ENCODE measurements at places on chromosomes 6 and 20.

DNA sequence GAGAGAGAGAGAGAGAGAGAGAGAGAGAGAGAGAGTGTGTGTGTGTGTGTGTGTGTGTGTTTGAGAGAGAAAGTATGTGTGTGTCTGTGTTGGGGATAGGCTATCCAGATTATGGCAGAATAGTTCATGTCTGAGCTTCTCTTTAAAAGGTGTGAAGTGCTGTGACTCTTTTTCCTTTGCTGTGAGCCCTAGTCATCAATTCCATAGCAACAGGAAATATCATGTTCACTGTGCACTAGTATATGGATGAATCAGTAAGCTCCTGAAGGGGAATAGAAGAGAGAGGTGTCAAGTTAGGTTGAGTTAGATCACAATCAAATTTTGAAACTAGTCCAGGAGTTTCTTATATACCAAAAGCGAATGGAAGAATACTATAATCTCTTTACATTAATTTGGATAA, 318.7 kb downstream of the RFPL4B start:
- DNase-seq, result no peak

- peak; percentile 32 for DNase-seq
Measured at GRCh38 chr20:35742741-35743523, 872 bp upstream of the RBM39 start.

DNA sequence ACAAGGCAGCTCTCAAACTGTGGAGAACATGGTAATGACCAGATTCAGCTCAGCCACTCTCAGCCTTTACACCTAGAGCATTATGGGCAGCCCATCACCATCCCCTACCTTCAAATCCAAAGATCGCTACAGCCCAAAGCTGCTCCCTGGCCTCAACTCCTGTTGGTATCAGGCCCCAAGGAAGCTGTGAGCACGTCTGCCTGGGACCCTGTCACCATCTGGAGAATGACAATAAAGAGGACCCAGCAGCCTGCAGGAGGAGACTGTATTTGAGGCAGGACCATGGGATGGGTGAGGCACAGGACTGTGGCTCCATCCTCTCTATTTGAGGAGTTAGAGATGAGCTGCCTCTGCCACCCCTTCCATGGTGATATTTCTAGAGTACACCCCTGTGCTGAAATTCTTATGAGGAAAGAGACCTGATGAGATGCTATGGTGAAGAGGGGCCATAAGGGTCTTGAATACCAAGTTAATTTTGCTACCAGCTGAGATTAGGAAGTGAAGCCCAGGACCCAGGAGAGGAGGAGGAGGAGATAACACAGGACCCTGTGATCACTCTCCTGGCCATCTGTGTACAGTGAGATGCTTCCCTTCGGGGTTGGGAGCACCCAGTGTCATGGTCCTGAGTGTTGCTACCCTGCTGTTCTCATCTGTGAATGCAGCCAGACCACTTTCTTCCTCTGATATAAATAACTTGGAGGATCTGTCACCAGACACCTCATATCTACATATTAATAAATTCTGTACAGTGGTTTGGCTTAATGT, 19.6 kb upstream of the MICB start:
- no peak for DNase-seq

DNA sequence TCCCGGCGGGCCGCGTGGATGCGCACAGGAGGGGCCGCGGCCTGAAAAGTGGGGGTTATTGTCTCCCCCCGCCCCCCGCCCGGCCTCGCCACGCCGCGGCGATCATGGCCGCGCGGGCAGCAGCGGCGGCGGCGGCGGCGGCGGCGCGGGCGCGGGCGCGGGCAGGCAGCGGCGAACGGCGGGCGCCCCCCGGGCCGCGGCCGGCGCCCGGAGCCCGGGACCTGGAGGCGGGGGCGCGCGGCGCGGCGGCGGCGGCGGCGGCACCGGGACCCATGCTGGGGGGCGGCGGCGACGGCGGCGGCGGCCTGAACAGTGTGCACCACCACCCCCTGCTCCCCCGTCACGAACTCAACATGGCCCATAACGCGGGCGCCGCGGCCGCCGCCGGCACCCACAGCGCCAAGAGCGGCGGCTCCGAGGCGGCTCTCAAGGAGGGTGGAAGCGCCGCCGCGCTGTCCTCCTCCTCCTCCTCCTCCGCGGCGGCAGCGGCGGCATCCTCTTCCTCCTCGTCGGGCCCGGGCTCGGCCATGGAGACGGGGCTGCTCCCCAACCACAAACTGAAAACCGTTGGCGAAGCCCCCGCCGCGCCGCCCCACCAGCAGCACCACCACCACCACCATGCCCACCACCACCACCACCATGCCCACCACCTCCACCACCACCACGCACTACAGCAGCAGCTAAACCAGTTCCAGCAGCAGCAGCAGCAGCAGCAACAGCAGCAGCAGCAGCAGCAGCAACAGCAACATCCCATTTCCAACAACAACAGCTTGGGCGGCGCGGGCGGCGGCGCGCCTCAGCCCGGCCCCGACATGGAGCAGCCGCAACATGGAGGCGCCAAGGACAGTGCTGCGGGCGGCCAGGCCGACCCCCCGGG, 637 bp downstream of the ARID1B start:
- DNase-seq, result peak; percentile 74

GRCh38 chr6:6872459-6873344, 235.1 kb upstream of the RREB1 start:
- no peak for DNase-seq

DNA sequence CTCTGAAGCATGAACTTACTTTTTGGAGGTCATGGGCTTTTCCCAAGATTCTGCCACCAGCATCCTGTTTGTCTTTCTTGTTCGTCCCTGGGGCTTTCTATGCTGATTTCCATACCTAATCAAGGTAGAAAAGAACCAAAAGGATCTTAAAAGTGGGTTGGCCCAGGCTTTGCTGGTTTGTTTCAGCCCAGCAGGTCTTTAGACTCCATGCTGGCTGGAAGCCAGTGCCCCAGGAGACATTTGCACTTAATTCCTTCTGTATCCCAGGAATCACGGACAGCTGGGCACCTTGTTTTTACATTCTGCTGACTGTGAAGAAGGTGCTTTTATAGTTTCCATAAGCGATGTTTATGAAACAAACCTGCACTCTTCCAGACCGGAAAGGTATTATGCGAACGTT, 195.9 kb downstream of the CDH4 start:
- DNase-seq, result no peak

- no peak for DNase-seq
Measured at GRCh38 chr6:10495029-10495428, 26.1 kb upstream of the GCNT2 start.

DNA sequence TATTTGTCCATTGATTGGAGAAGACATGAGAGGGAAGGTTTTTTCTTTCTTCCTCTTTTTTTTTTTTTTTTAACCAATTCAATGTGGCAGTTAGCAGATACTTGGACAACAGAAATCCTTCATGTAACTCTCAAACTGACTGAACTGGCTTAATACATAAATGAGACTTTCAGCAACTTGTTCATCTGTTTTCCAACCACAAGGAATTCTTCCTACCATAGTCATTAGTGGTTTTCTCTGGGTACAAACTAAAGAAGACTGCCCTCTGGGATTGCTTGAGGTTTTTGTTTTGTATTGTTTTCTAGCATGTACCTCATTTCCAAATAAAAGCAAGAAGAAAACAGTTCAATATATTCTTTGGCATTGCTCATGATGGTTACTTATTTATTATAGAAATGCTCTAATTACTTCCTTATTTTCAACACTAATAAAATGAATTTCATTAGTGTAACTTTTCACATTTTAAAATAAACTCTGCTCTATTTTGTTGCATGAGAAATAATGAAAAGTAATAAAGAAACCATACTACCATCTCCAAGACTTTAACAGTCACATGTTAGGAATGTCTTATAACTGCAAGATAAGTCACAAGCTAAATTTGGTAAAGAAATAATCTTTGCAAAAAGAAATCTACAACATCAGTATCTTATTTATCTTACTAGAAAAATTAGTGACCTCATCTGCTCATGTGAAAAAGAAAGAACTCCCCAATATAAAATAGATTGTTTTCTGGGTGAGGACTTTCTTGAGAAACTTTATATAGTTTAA, 52.0 kb downstream of the ME1 start:
- DNase-seq, result peak; percentile 53

DNA sequence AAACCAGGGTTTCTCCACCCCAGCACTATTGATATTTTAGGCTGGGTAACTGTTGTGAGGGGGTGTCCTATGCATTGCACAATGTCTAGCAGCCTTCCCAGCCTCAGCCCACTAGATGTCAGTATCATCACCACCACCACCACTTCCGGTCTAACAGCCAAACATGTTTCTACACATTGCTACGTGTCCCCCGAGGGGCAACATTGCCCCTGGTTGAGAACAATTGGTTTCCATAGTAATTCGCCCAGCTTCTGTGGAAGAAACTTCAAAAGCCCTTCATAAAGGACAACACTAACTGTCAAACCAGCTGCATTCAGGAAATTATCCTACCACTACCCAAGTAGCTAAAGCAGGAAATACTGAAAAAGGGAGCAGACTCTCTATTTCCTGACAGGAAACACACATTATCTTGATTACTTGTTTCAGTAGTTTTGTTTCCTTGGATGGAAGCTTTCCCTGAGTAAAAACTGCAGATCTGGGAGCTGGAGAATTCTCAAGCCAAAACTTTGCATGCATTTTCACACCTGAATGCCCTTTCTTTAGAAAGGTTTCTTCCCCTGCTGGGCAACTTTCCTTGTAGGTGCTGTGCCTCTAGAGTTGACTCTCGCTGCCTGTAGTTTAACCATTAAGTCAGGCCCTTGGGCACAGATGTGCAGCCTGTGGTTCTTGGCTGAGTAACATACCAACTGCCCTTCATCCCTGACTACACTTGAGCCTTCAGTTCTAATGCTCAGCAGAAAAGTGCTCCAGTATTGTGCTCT, 23.6 kb downstream of the PKHD1 start:
- peak; percentile 39 for DNase-seq

GRCh38 chr6:54980511-54981275, 134.1 kb downstream of the FAM83B start:
- peak; percentile 62 for DNase-seq

DNA sequence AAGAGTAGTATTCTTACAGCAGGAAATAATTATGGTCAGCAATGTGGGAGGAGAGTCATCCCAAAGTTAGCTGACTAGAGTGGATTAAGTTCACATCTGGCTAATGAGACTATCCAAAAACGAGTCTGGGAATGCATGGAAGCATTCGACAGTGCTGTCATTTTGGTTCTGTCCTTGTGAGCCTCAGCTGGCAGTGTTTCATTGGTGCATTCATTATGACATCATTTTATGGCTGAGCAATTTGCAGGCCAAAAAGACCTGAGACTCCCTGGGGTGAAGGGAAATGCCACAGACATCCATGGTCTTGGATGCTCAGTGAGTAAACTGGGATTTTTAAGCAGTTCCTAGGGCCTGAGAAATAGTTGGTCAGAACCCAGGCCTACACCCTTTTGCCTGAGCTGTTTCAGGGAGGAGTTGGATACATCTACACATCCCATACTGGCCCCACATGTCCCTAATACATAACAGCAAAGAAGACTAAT, 196.4 kb upstream of the CCN2 start:
- DNase-seq, result peak; percentile 74

- peak; percentile 44 for DNase-seq
Measured at GRCh38 chr20:49775229-49775693, 37.4 kb upstream of the SLC9A8 start.

- no peak for DNase-seq
Measured at GRCh38 chr6:39790772-39791171, 1.4 kb upstream of the DAAM2 start.
